Left ventricle myocardium inferior (tissue), 1 donor: ENCODE measurements at places on chromosomes 3 and 15. TPM values are rescaled to one million over a fixed set of nuclear protein-coding genes. Genes with fewer than 3 reads are reported as not detected.

The GOLGA8T gene
- 0.47 TPM for total RNA-seq

DNA sequence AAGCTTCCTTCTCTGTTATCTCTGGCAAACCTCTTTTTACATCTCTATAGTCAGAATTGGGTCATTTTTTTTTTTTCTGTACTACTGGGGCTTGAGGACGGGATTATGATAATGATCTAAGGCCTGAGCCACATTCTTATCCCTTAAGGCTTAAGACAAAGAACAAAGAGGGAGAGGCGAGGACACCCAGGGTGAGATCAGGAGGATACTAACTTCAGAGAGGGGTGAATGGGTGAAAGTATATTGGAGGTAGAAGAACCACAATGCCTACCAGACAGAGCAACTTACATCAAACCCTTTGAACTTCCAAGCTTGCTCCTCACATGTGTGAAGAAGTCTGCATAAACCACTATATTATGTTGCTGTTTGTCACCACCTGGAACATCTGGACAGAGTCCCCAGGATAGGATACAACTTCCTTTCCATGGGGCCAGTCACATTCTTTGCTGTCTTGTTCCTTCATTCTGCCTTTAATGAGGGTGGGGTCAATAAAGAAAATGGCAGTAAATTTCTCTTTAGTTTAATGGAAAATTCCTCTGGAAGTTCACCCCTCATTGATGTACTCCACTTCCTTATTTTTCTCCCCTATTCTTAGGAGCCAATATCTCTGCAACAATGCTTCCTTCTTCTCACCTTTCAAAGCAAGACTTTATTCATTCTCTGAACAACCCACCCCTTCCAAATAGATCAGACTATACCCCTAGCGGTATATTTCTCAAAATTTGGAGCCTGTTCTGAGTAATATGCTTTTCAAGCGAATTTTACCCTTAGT lies 9.1 kb upstream of the PDCD6IP start:
- no peak for DNase-seq

GRCh38 chr3:54165865-54166264 lies 43.5 kb downstream of the CACNA2D3 start:
- peak; percentile 26 for DNase-seq

GRCh38 chr3:194928831-194929577 lies 243.3 kb downstream of the FAM43A start:
- no peak for DNase-seq

GRCh38 chr3:53802256-53802880 lies 43.9 kb downstream of the CHDH start:
- no peak for DNase-seq

- DNase-seq = no peak
Measured at GRCh38 chr3:59424268-59425010, 374.6 kb upstream of the CFAP20DC start.

The FSD2 gene
- 108 TPM for total RNA-seq

- DNase-seq = no peak
Measured at GRCh38 chr15:101145362-101145761, 106.5 kb downstream of the CHSY1 start.

GRCh38 chr3:50068134-50068533 lies 20.6 kb upstream of the RBM5 start:
- DNase-seq = no peak

GRCh38 chr3:48088056-48088748 lies 72.0 kb upstream of the MAP4 start:
- DNase-seq = no peak
